ENCODE measurements at places on chromosomes 7 and 10. TPM values are rescaled to one million over a fixed set of nuclear protein-coding genes. Genes with fewer than 3 reads are reported as not detected.

DNA sequence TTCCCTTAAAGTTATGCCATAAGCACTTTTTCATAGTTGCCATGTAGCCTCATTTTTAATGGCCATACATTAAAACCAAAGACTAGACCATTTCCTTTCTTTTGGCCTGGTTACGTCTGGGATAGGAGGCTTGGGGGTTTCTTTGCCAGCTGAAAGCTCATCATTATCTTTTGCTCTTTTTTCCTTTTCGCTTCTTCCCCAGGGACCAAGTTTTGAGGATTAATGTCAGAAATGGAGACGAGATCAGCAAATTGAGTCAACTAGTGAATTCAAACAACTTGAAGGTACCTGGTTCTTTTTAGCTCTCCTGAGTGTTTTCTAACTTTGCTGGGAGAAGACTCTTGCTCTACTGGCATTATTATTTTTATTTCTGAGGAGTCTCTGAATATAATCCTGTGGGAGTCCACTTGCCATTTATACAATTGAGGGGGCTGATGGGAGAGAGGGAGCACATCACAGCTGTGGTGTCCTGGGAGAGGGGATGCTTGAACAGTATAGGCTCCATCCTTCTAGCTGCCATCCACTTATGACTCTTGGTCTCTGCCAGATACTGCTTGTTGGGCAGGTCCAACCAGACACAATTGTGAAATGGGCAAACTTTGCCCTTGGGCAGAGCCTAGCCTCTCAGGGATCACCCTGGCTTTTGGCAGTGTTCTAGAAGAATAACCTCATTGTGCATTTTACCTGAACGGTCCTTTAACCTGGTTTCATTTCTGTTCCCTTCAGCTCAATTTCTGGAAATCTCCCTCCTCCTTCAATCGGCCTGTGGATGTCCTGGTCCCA is 5.8 kb downstream of the CPA4 start:
- no peak for DNase-seq

- no peak for DNase-seq
These were observed 403.9 kb upstream of the CELF2 start for GRCh38 chr10:10613656-10614244.

- no peak for DNase-seq
These were observed 163.3 kb upstream of the RHEB start for GRCh38 chr7:151682831-151683614.

- DNase-seq: no peak
These were observed 12.6 kb downstream of the USP6NL start for GRCh38 chr10:11598712-11599397.

DNA sequence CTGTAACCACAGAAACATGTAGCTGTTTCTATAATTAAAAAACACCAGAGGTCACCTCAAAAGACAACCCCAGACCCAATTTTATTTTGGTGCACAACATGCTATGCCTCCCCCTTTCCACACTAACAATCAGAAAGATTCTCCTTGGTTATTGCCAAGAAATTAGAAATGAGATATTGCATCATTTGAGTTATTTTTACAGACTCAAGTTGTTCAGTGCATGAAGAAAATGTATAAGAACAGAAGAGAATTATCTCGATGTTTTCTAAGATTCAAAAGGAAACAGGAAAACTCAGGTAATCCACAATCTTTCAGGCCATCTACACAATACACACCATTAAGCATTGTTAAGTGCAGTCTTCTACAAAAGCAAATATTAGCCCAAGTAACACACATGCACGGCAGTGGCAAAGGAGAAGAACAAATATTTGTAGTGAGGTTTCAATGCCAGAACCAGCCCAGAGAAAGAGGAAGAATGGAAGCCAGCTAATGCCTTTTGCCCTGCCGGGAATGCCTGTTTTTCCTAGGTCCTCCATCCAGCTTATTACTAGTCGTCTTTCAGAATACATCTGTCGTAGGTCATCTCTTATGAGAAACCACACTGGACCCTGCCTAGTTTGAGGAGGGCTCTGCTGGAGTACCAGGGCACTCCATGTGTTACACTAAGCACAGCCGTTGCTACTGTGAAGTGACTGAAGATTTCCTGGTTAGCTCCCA is 67.6 kb upstream of the C1GALT1 start:
- no peak for DNase-seq

- DNase-seq: no peak
These were observed 6.8 kb downstream of the FFAR4 start for GRCh38 chr10:93573051-93573909.

- no peak for DNase-seq
These were observed 166.2 kb downstream of the AVL9 start for GRCh38 chr7:32661501-32661900.

- DNase-seq: no peak
These were observed 5.7 kb downstream of the OSBPL3 start for GRCh38 chr7:24974026-24974832.

- DNase-seq: no peak
These were observed 33.3 kb upstream of the FGFR2 start for GRCh38 chr10:121631365-121632029.

DNA sequence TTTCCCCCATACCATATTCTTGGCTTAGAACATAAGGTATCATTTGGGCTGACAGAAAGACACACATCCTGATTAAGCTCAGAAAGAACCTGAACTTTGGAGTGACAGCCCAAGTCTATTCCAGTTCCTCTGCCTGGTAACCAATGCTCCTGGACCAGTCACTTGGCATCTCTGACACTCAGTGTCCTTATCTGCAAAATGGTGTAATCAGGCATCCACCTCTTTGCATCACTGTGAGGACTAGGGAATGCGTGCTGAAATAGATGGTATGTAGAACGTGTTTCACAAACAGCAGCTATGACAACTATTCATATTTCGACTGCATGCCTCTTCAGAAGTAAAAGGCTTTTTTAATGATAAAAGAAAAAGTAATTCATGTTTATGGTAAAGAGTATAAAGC is 26.2 kb upstream of the PIK3AP1 start:
- no peak for DNase-seq

DNA sequence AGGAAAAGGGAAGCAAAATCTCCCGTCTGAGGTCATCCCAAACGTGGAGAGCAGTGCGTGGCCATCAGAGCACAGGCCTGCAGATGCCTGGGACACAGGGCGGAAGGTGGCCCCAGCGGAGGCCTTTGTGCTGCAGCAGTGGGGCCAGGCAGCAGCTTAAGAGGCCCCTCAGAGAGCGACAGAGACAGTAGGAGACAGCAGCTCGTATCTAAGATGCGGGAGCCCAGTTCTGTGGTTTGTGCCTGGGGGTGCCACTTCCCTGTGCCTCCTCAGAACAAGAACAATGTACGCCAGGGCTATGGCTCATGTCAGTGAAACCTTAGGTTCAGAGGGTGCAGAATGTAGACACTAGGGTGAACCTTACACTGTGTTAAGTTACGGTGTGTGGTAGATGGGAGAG is 316.6 kb upstream of the AKR1E2 start:
- DNase-seq: no peak

- no peak for DNase-seq
These were observed 14.1 kb downstream of the BMPR1A start for GRCh38 chr10:86770412-86770960.

GRCh38 chr7:151809146-151809863 is 67.6 kb downstream of the PRKAG2 start:
- no peak for DNase-seq

GRCh38 chr7:124698964-124699363 is 66.6 kb downstream of the GPR37 start:
- no peak for DNase-seq

- no peak for DNase-seq
These were observed 91.4 kb upstream of the NAMPT start for GRCh38 chr7:106376026-106376799.

- DNase-seq: no peak
These were observed 50.0 kb downstream of the PRPF18 start for GRCh38 chr10:13636776-13637175.

DNA sequence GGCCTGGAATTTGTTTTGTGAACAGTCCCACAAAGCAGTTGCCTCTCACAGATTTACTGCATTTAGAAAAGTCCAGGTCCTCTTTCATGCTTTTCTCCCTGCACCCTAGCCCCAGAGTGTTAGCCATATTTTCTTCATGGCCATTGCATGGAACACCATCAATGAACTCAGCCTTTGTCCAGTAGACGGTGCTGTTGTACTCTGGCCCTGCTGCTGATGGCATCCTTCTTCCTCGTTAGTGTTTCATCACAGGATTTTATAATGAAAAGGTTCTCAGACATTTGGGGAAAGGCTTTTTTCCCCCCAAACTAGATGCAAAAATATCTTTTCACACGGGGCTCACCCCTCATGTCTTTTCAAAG is 93.0 kb upstream of the SLC25A13 start:
- DNase-seq: no peak

DNA sequence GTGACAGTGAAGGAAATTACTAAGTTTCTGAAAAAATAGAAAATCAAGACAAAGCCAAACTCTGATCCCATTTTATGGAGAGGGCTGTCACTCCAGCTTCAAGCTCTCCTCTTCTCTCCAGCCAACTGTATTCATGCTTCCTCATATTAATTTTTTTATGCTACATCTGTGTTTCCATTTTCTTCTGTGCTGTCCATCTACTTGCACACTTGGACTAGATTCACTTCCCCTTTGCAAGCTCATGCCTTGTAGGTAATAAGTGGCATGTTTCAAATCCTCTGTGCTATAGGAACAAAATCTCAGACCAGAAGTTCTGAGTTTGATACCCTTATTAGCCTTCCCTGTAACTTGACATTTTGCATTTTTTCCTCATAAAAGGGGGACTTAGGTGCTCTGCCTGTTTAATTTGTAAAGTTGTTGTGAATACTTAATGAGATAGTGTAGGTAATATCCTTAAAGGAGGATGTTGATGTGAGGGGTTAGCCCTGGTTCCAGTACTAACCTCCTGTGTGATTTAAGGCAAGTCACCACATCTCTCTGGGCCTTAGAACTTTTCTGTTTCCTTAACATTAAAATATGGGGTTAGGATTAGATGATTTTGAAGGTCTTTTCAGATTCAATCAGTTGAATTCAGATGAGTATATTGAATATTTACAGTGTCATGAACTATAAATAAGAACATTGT is 358.8 kb downstream of the BBS9 start:
- no peak for DNase-seq

DNA sequence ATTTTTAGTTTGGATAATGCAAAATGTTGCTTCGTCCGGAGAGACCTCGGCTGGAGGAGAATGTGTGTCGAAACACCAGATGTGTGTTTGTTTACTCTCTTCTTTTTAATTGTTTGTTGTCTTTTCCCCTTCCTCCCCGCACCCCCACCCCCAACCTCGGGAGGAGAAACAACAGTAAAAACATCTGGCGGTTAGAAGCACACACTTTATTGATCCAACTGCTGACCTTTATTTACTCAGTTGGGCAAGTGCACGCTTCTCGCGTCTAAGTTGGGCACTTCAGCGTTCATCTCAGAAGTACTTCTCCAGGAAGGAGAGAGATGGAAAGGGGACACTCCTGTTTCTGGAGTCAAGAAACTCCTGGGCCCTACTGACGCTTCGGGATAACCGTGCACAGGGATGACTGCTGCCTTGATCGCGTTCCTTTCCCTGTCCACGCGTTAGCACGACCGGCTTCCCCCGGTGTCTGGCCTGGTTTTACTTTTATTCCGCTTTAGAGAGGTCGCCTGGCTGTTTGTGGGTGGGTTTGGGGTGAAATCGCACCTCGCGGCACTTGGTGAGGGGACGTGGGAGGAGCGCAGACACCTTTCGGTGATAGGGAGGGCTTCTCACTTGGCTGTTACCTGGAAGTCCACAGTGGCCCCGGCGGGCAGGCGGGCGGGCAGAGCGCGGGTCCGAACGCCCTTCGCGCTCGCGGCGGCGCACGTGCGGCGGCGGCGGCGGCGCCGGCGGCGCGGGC is 168.3 kb upstream of the PPP1R3A start:
- no peak for DNase-seq

DNA sequence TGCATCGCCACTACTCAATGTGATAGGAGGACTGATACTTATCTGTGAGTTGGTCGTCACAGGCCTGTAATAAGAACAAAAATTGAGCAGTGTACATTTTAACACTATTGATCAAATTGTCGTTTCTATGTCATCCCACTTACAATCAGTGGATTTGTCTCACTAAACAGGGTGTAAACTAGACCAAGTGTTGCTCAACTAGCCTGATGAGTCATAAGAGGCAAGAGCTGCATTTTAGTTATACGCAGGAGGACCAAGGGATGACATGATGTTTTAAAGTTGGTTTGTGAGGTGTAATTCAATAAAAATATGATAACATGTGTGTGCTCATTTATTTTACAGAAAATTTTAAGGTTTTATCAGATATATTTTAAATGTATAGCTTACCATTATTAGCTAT is 1239.2 kb downstream of the REEP3 start:
- no peak for DNase-seq

GRCh38 chr10:78137147-78137546 is 103.5 kb downstream of the RPS24 start:
- DNase-seq: no peak

DNA sequence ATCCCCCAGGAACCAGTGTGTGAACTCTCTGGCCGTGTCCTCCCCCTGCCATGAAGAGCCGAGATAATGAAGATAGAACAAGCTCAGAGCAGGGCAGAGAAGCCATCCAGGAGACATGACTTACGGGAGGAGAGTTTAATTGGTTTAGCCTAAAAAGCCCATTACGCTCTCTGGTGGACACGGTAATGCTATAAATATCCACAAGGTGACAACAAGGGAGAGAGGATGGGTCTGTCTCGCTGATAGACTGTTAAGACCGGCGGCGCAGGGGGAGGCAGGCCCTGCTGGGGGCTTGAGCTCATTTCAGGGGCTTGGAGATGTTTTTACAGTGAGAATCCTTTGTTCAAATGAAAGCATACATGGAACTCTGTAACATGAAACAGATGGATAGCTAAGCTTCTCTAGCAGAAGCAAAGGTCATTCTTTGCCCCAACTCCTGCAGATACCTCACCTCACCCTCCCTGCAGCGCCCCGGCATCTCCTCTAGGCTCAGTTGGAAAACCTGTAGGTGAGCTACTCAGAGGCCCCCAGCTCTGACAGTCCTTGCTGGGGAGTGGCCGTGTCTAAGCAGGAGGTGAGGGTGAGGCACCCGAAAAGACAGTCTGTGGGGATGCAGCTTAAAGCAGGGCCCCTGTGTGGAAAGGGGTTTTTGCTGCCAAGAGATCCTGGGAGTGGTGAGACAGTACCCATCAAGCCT is 40.8 kb upstream of the LOXL4 start:
- DNase-seq: no peak

DNA sequence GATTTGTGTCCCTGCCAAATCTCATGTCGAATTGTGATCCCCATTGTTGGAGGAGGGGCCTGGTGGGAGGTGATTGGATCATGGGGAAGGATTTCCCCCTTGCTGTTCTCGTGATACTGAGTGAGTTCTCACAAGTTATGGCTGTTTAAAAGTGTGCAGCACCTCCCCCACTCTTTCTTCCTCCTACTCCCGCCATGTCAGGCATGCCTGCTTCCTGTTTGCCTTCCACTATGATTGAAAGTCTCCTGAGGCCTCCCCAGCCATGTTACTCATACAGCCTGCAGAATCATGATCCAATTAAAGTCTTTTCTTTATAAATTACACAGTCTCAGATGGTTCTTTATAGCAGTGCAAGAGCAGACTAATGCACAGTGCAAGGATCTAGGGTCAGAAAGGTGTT is 75.4 kb downstream of the CALD1 start:
- no peak for DNase-seq

RET gene
- 23.8 TPM for polyA plus RNA-seq

CPEB3 gene
- polyA plus RNA-seq: 2.5 TPM

ADAMTS14 gene
- polyA plus RNA-seq: 2.0 TPM

SPDYE2B gene
- 0.89 TPM for polyA plus RNA-seq

PPP1R17 gene
- not detected for polyA plus RNA-seq

ABCC2 gene
- polyA plus RNA-seq: 11.0 TPM

SEMA3E gene
- polyA plus RNA-seq: 1.5 TPM

ZFYVE27 gene
- 23.6 TPM for polyA plus RNA-seq

EGR2 gene
- polyA plus RNA-seq: 2.0 TPM

FBH1 gene
- 93.5 TPM for polyA plus RNA-seq

RASSF4 gene
- polyA plus RNA-seq: 25.2 TPM

TAS2R41 gene
- polyA plus RNA-seq: not detected
